Retinal pigment epithelial cell (primary cell): ENCODE measurements at places on chromosomes 6 and 20.

DNA sequence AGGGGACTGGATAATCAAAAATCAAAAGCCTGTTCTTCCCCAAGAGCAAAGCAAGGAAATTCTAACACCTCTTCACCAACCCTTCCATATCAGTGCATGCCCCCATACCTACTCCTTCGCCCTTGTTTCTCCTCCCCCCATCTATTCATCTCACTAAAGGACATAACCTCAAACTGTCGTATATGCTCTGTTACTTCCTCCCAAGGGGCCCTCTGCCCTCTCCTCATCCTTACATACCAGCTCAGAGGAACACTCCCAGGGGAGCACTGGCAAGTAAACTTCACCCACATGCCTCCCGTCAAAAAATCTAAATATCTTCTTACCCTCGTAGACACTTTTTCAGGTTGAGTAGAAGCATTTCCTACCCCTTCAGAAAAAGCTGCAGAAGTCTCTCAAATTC is 9.4 kb upstream of the ADTRP start:
- DNase-seq: no peak

GRCh38 chr6:27755768-27756167 is 156.4 kb downstream of the OR2B2 start:
- no peak for DNase-seq

GRCh38 chr6:112041535-112041934 is 12.4 kb upstream of the CCN6 start:
- no peak for DNase-seq

DNA sequence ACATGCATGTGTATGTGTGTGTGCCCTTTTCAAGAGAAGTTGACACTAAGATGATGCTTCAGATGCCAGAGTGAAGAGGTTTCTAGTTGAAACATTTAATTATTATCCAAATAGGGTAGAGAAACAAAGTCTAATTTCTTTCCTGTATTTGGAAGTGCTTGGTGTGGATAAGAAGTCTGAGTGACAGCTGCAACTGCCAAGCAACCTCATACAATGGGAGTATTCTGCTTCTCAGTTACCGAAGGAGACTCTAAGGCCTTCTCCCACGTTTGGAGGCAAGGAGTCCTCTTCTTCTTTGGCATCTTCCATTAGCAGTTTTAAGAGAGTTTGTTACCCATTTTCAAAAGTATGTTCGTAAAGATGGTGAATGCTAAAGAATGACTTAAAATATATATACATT is 82.4 kb downstream of the HDGFL1 start:
- DNase-seq: no peak

DNA sequence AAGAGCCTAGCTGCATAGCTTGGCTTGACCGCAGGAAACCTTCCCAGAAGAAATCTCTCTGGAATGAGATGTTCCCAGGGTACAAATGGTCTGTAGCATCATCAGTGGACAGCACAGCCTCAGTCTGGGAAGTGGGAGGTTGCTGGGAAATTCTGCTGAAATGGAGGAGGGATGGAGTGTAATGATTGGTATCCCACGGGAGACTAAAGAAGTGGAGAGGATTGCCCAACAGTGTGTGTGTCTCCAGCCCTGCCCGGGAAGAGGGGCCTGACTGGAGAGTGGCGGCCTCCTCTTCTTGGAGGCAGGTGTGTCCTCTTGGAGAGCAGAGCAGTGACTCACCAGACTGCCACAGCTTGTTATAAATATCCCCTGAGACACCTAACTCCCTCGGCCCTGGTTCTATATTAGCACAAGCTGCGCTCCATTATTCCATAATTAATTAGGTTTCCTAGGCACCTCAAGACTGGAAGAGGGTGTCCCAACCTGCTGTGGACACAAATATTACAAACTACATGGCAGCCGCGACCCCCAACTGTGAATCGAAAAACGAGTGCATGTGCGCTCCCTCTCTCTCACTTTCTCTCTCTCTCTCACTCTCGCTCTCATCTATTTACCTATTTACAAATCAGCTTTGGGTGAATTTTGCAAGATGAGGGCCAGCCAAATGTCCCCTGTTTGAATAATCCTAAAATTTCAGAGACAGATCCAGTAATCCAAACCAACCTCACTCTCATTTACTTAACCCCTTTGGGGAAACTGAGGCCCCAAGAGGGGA is 68.8 kb downstream of the FGD2 start:
- DNase-seq: no peak

GRCh38 chr6:106453756-106454367 is 93.3 kb downstream of the CRYBG1 start:
- no peak for DNase-seq

DNA sequence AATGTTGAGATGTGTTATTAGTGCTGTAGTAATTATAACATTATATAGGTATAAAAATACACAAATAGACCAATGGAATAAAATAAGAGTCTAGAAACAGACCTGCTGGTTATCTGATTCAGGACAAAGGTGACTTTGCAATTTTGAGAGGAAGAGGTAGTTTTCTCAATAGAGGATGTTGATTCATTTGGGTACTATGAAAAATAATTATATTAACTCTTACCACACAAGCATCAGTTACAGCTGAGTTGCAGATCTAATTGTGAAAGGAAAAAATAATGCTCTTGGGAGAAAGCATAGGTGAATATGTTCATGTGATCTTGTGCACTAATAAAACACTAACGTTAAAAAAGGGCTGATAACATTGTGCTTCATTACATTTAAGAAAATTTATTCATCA is 103.0 kb downstream of the BCKDHB start:
- DNase-seq: no peak

DNA sequence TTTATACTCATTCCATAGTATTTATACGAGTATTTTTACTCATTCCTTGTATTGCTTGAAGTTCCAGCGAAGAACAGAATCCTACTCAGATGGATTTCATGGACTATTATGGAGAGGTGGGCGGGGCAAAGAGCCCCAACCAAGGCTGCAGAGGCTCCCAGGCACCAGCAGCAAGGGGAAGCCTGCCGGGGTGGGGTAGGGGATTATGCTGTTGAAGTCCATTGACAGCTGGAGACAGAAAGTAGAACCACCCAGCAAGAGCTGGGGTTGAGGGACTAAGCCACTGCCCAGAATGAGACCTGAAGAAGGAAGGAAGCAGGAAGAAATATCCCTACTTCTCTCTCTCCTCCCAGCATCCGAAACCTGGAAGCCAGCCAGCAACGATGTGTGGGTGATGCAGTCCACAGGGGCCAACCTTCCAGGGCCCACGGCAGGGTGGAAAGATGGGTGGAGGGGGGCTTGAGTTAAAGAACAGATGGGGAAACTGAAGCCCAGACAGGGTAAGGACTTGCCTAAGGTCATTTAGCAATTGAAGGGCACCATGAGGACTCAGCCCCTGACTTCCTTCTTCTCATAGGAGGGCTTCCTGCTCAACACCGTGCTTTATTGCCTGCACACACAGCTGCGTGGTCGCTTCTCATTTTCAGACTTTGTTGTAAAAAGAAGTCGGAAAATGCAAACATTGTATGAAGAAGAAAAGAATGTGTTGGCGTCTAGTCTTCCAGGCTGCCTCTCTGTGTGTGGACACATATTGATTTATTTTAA is 18.3 kb upstream of the GTSF1L start:
- no peak for DNase-seq

DNA sequence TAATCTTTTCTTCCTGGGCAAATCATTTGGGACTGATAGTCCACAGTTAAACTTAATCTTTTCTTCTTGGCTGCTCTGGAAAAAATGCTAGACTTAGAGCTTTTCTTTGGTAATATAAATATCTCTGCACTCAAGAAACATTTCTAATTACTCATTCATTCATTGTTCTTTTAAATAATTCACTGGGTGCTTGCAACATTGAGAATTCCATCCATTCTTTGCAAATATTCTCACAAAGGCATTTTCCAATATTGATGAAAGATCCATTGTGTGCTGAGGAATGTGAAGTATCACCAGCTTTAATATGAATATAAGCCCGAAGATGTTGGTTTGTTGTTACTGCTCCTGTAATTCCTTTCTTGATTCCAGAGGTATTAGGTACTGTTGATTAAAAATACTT is 38.4 kb downstream of the AKAP7 start:
- DNase-seq: peak; percentile 65

GRCh38 chr6:38933426-38933825 is 115.2 kb upstream of the GLP1R start:
- no peak for DNase-seq

GRCh38 chr6:37059344-37060194 is 54.1 kb downstream of the FGD2 start:
- DNase-seq: peak; percentile 91

GRCh38 chr20:31815408-31816188 is 3.6 kb upstream of the MYLK2 start:
- DNase-seq: no peak

DNA sequence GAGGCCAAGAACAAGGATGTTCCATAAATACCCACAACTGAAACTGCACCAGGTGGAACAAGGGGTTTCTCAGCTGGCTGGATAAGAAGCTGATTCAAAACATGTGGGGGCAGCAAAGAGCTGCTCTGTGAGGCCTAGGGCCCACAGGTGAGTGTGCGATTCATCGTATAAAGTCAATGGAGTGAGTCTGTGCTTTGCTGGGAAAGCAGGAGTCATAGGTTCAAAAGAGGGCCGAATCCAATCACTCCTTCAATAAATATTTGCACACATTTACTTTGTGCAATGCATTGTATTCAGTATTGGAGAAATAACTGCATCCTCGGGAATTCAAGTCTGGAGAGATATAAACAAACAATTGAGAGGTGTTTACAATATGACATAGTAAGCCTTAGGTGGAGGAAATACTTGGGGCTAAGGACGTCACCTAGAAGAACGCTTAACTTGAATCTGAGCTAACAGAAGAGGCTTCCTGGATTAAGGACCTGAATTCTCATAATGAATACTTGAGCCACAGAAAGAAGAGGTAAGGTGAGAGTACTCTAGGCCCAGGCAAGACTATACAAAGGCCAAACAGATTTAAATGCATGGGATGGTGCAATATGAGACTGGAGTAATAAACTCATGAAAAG is 83.7 kb upstream of the TMEM30A start:
- DNase-seq: no peak

DNA sequence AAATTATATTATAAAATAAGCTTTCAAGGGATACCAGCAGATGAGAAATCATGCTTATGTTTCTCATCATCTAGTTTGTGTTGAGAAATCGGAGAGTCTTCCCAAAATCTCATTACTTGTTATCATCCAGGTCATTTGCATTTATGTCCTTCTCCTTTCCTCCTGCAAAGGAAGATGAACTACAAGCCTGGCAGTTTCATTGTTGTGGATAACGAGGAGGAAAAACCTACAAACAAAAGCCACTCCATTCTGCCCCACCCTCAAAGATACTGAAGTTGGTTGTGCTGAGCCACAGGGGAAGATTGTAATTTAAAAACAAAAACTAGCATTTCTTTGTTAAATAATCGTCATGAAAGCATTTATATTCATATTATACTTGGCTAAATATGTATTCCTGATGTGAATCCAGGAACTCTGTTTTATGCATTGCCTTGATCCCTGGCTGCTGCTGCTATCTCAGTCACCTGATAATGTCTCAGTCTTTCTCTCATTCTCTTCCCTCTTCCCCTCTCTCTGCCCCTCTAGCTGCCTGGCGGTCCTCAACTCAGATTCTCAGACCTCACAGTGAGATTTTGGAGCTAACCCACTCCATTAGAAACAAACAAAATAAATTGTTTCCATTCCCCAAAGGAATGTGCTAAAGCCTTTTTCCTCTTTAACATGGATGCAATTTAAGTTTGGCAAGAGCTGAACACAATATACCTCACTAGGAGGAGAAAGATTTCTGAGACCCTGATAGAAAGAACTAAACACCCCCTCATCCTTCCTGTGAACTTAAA is 185.3 kb downstream of the ADAT2 start:
- DNase-seq: no peak

GRCh38 chr6:27667016-27667656 is 194.2 kb upstream of the ZNF184 start:
- no peak for DNase-seq
